MCF 10A (cell line): ENCODE measurements at places on chromosomes 13 and 19.

DNA sequence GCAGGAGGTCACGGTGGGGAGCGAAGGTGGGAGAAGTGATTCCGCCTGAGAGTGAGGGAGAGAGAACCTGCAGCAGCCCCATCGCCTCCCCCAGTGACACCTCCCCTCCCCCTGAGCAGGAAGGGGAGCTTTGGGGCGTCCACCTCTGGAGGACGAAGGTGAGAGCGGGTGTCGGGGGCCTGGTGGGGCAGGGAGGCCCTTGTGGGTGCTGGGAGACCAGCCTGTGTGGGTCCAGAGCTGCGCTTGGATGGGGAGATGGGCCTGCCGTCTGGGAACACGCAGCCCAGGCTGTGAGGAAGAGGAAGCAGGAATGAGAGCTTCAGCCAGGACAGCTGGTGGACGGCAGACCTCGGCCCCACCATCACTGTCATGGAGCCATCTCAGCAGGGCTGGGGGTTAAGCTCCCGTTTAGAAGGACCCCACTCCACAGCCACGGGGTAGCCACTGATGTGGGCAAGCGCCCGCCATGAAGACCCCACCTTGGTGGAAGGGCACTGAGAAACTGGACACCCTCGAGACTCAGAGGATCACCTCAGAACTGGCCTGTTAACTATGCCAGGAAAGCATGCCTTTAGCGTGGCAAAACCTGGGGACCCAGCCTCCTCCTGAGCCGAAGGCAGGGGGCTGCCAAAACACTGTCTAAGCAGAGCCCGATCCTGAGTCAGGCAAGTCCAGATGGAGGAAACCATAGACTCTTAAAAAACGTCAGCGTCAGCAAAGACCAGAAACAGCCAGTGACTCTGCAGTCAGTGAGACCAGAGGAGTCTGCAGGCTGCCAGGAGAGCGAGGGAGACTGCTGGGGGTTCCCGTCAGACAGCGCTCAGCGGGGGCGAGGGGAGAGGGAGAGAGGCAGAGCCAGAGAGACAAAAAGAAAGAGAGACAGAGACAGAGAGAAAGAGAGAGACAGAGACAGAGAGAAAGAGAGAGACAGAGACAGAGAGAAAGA, 6.4 kb upstream of the PROZ start:
- DNase-seq, result no peak

DNA sequence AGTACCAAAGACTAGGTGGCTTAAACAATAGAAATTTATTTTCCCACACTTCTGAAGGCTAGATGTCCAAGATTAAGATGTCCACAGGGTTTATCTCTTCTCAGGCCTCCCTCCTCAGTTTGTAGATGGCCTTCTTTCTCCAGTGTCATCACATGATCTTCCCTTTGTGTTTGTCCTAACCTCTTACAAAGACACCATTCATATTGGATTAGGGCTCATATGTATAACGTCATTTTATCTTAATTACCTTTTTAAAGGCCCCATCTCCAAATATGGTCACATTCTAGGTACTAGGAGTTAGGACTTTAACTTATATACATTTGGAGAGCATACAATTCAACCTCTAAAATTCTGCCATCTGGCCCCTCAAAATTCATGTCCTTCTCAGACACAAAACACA, 34.3 kb downstream of the N4BP2L2 start:
- no peak for DNase-seq

- DNase-seq, result peak; percentile 96
Observed at GRCh38 chr13:43058318-43058674, 34.9 kb downstream of the DNAJC15 start.

GRCh38 chr19:21109116-21109515, 27.1 kb downstream of the ZNF714 start:
- DNase-seq, result no peak

DNA sequence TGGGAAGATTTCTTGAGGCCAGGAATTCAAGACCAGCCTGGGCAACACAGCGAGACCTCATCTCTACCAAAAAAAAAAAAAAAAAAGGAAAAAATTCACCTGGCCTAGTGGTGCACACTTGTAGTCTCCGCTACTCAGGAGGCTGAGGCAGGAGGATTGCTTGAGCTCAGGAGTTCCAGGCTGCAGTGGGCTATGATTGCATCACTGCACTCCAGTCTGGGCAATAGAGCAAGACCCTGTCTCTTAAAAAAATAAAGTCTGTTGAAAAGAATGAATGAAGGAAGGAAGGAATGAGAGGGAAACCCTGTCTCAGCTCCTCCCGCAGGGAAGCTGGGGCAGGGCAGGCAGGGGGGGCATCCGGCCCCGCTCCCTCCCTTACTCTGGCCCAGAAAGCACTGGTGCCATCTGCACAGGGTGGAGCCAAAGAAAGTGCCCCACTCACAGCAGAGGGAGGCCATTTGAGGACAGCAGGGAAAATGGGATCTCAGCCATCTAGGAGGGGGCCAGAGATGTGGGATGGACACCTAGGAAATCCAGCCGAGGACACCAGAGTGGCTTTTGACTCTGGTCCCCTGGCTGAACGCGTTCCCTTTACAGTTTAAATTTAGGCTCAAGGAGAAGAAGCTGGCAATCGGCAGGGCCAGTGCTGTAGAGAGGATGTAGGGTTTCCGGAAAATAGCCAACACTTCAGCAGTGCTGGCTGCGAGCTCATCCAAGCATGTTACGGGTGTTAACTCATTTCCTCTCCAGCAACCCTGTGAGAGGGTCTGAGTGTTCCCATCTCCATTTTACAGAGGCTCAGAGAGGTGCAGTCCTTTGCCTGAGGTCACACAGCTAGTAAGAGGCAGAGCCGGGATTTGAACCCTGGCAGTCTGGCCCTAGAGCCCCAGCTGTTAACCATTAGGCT, 3.6 kb upstream of the HPN start:
- DNase-seq, result no peak

GRCh38 chr13:71306821-71307220, 560.2 kb downstream of the DACH1 start:
- DNase-seq, result no peak

- DNase-seq, result peak; percentile 22
Observed at GRCh38 chr13:90447734-90448101, 899.8 kb upstream of the MIR17HG start.

GRCh38 chr13:34128661-34129060, 310.7 kb downstream of the RFC3 start:
- no peak for DNase-seq

- no peak for DNase-seq
Observed at GRCh38 chr19:46355234-46356148, 8.6 kb downstream of the PPP5C start.

DNA sequence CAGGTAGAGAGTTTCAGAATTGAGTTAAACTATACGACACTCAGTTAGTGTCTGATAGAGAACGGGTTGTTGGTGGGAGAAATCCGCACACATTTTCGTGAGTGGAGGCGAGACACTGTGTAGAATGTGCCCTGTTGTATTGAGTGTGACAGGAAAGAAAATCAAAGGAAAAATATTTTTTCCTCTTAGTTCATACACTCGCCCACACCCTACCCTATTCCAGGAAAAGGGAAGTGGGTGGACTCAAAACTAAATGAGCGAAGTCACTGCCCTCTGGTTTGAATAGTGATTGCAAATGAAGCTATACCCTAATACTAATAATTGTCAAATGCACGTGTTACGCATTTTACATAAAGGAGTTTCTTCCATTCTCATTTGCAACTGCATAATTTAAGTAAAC, 2.0 kb downstream of the ZNF347 start:
- DNase-seq, result no peak

- DNase-seq, result no peak
Observed at GRCh38 chr13:110269509-110270185, 37.3 kb downstream of the COL4A1 start.
